ENCODE measurements at places on chromosomes 11 and 22.

GRCh38 chr22:35065796-35066218, at the start of gene ISX:
Gene ISX (plus strand): TSS chr22:35066158. CDS start chr22:35067088, 930 bp downstream.
- DNase-seq, result no peak

DNA sequence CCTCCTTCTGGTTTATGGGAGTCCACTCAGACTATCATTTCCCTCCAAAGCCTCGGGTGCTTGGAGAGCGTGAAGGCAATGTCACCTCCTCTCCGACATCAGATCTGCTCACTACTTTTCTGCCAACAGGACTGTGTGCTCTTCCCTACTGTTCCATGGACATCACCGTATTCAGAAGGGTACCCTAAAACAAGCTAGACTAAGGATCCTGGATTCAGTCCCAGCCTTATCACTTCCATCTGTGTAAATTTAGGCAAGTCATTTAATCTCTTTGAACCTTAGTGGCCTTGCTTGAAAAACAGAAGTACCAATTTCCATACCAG, 78.2 kb downstream of the KCNC1 start:
- no peak for DNase-seq

DNA sequence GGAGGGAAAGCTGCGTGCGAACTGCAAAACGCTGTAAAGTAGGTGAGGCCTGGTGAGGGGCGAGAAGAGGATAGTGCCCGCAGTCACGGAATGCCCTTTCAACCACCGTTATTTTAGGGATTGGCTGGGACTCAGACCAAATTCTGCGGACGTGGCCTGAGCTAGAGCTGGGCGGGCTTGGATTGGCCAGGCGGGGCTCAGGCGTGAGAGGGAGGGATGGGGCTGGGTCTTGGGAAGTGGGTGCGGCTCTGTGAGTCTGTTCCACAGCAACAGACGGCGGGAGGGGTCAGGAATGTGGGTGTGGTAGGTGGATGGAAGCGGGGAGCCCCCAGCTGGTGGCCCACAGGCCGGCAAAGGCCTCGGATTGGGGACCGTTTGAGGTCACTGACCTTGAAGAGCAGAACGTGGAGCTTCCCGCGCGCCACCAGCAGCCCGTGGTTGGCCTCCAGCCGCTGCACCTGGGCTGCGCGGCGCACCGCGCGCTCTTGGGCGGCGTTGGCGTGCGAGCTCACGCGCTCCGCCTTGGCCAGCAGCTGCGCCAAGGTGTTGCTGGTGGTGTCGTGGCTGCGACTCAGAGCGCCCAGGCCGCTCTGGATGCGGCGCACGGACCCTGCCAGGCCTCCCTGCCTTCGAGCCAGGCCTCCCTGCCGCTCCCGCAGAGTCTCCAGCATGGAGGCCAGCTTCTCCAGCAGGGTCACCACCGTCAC, 444 bp downstream of the CAVIN3 start:
- DNase-seq, result no peak

DNA sequence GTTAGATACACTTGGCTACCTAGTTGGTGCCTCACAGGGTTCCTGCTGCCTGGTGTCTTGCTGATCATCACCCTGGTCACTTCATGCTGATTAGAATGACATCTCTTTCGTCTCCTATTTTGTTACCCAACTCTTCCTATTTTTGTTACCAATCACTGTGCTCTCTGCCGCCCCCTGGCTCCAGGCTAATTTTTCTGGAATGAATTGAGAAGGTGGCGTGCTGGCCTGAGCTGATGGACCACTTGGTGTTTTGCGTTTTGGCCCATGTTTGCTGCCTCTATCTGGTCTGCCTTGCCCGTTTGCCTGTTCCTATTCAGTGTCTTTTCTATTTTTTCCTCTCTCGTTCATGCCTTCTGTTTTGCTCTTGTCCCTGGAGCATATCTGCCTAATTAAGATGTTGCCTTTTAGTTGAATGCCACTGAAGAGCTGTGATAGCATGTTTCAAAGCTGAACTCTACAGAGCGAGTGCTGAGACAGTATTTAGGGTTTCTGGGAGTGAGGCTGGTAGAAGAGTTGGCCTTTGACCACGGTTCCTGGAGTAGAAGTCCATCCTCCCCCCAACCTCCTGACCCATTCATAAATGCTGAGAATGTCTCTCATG, 5.9 kb upstream of the ATF4 start:
- no peak for DNase-seq

DNA sequence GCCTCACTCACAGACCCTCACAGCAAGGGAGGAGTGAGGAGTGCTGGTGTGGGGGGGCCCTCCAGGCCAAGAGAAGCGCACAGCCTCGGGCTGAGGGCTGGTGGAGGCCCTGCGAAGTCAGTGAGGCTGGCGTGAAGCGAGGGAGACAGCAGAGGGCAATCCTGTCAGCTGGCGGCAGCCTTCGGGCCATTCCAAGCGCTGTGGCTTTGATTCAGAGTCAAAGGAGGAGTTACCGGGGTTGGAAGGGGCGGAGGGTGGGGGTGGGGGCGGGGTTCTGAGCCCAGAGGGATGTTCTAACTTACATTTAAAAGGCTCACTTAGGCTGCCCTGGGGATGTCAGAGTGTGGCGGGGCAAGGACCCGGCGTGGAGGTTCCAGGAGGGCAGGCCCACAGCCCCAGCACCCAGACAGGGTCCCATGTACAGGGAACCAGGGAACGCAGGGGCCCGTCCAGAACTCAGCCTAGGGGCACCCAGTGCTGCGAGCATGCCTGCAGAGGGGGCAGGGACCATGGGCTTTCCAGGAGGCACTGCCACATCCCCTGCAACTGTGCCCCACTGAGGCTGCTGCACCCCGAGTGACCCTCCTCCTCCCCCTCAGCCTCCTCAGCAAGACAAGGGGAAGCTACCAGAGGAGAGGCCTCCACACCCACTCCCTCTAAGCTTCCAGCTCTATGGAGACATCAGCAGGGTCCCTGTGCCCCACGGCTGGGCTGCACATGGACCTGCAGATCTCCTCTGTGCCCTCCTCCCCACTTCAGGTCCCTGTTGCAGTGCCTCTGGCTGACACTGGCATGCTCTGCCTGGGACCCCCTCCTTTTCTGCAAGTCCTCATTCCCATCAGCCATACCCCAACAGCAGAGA, 39.7 kb upstream of the TTLL12 start:
- no peak for DNase-seq

DNA sequence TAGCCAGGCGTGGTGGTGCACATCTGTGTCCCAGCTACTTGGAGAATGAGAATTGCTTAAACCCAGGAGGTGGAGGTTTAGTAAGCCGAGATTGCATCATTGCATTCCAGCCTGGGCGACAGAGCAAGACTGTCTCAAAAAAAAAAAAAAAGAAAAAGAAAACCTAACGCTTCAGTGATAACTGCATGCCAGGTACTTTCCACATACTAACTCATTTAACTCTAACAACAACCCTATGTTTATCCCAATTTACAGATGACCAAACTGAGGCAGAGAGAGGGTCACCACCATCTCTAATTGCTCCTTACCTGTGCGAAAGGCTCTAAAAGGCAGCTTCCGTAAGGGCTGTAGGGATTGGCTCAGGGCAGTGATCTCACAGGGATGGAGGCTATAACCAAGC, 11.6 kb downstream of the PISD start:
- no peak for DNase-seq

- no peak for DNase-seq
These were observed 105.1 kb downstream of the HIPK3 start for GRCh38 chr11:33362051-33362910.

- no peak for DNase-seq
These were observed 82.8 kb downstream of the C11orf91 start for GRCh38 chr11:33617672-33618350.

DNA sequence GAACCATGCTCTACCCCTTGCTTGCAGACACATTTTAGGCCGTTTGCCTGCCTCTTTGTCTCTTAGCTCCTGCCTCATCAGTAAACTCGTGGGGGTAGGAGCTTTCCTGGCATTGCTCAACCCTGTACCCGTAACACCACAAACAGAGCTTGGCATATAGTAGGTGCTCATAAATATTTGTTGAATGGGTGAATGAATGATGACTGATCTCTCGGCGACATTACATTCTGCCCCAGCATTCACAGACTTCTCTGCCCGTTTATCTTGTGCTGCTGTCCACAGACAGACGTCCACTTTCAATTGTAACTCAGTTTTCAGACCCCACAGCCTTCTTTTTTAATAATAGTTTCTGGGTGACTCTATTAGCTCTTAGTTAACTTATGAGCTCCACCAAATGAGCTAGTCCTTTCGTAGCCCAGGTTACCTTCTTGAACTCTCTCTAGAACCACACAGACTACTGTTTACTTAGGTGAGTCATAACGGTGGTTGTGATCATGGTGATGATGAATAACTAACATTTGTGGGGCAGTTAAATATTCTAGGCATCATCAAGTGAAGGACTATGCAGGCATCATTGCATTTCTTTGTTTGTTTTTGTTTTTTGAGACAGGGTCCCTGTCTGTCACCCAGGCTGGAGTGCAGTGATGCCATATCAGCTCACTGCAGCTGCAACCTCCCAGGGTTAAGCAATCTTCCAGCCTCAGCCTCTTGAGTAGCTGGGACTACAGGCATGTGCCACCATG, 188.4 kb downstream of the ADAMTS15 start:
- no peak for DNase-seq

DNA sequence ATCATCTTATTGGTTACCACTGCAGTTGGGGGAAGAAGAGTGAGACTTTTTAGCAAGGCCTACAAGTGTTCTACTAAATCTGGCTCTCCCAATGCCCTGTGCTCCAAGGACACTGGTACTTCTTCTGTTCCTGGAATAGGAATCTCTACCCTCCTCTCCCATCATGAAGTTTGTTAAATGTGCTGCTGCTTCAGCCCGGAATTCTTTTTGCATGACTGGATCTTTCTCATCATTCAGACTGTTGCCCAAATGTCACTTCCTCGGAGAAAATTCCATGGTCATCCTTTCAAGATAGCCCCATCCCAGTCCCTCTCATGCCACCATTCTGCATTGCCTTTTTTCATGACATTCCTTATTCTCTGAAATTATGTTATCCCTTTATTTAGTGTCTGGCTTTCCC, 400.8 kb downstream of the SOX6 start:
- DNase-seq, result no peak

DNA sequence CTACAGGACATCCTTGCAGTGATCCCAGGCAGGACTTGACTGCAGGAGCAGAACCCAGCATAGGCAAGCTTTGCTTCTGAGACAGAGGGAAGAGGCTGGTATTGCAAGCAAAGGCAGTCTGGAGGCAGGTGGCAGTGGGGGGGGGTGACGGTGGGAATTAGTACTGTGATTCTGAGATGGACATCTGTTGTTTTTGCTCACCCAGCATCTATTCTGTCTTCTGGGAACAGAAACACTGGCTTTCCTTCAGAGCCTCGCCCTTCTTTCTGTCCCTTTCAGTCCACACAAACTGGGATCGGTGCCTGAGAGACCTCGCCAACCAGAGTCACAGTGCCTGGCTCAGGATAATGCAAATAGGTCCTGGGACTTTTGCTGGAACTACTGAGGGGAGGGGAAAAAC, 31.2 kb upstream of the RASL10A start:
- DNase-seq, result no peak

DNA sequence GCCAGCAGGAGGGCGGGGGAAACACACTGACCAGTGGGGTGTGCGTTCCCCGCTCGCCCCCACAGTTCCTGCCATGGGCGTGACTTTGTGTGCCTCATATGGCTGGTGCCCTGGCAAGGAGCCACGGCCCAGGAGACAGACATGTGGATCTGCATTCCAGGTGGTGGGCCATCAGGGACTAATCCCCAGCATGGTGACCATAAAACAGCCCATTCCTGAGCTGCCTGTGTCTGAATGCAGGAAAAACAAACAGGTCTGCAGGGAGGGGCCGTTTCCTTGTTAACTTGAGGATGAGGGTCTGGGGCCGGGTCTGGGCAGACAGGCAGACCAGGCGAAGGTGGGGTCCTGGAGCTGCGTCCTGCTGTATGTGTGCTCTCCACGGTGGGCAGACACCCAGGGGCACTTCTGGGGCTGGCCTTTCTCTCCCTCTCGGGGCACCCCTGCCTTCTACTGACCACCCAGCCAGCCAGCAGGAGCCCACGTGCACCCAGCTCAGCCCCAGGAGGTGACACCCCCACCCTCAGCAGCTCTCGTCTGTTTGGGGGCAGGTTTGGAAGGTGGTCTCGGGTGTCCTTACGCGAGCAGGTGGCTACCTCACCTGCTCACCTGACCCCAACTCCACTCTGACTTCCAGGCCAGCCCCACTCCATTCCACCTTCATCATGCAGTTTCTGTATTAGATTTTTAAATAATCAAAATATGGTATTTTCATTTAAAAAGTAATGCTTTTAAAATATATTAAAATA, 120.3 kb downstream of the KCNQ1OT1 start:
- DNase-seq, result peak; percentile 0

DNA sequence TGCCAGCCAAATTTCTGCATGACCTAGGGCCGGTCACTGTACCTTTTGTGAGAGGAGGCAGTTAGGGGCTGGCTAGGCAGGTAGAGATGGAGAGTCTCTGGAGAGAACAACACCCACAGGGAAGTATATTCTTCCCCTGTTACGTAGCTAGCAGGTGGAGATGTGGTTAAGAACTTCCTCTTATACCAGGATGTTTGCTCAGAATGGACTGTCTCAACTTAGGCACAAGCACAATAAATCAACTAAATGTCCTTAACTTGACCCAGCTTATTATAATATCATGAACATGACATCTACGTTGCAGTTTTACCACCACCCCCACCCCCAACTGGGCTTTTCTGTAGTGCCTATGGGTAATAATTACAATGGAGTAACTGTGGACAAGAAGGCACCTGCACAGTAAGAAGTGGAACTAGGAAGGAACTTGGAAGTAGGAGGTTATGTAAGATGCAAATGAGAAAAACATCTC, 60.7 kb upstream of the MPEG1 start:
- DNase-seq, result no peak

GRCh38 chr11:4393209-4393857, at the start of gene TRIM21:
Gene TRIM21 (minus strand): TSS chr11:4393702. CDS start chr11:4390409, 3,293 bp downstream.
- peak; percentile 85 for DNase-seq

GRCh38 chr11:18713646-18714442, 12.1 kb downstream of the IGSF22 start:
- no peak for DNase-seq

DNA sequence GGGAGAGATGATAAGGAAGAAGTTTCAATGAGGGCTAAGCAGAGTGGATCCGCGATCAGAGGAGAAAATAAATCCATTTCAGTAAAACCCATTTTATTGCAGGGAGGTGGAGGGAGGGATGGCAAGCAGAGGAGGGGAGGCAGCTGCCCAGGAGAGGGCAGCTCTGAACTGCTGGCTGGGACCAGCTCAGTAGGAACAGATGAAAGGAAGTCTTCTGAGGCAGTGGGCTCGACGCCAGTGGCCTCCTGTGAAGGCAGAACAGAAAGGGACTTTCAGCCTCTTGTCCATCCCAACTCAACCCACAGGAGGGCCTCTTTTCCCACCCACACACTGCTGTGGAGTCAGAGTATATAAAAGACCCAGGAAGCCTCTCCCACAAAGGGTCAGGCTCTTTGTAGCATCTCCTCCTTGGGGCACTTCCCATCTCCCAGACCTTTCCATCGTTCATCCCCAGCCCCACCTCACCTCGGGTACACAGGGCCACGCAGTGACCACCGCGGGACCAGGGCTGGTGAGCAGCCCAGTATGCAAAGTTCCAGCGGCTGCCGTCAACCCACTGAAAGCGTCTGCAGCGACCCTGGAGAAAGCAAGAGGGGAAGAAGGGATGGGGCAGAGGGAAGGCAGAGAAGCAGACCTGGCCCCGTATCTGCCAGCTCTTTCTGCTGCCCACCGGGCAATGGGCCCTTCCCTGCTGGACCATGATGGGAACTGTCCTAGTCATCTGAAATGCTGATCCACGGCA, 3.0 kb downstream of the PRG2 start:
- no peak for DNase-seq

- DNase-seq, result no peak
These were observed 52.7 kb downstream of the SYN3 start for GRCh38 chr22:33005476-33005875.

- DNase-seq, result no peak
These were observed 83.9 kb downstream of the PTPRJ start for GRCh38 chr11:48064306-48064705.

Data from stimulated activated CD4-positive, alpha-beta T cell treated with anti-CD3 and anti-CD28 coated beads, Interleukin-15, amount 100 ng/mL, for 1 hour (primary cell).